ENCODE measurements at places on chromosomes 7 and 10.

DNA sequence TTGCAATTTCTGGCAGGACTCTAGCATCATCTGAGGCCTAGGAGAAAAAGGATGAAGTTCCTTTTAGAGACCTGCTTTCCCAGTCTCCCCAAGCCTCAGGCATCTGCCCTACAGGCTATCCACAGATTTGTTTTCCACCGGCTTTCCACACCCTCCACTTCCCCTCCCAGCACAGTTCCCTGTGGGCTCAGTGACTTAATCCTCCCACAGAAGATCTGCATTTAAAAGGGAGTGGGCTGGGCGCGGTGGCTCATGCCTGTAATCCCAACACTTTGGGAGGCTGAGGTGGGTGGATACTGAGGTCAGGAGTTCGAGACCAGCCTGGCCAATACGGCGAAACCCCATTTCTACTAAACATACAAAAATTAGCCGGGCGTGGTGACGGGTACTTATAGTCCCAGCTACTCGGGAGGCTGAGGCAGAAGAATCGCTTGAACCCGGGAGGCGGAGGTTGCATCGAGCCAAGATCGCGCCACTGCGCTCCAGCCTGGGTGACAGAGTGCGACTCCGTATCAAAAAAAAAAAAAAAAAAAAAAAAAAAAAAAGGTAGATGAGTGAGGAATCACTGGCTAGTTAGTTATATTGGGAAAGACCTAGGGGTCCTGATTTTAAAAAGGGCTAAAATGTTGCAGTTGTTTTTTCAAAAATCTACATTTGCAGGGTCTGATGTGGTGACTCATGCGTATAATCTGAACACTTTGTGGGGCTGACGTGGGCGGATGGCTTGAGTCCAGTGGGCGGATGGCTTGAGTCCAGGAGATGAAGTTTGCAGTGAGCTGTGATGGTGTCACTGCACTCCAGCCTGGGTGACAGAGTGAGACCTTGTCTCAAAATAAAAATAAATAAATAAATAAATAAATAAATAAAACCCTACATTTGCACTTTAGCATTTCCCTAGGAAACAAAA is 119.5 kb downstream of the BAMBI start:
- no peak for DNase-seq

DNA sequence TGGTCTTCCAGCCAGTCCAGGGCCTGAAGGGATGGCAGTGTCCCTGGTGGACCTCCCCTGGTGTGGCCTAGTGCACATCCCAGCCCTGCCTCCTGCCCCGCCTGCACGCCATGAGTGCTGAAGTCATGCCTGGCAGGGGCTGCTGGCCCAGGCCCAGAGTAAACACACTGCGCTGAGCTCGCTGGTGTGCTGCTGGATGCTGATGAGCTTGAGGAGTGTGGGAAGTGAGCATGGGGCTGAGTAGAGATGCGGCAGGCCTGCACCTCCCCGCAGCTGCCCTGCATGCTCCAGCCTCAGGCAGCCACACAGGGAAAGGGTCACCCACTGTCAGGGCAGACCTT is 43.2 kb downstream of the HTRA1 start:
- DNase-seq, result no peak

DNA sequence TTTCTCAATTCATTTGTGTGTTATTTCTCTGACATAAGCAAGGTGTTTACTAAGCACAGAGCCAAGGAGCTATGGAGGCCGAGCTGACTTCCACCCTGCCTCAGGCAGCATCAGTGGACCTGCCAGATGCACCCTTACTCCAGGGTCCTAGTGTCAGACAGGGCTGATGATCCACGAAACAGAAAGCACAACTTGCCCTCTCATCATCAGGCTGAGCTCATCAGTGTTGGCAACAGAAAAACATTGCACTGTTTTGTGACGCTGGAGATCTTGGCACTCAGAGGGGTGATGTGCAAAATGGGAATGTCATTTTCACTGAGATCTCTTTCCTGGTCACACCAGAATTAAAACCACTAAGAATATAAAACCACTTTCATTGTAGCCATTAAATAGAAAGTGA is 201.8 kb downstream of the GLI3 start:
- no peak for DNase-seq

GRCh38 chr7:2108071-2108455 is 124.7 kb downstream of the MAD1L1 start:
- DNase-seq, result no peak

DNA sequence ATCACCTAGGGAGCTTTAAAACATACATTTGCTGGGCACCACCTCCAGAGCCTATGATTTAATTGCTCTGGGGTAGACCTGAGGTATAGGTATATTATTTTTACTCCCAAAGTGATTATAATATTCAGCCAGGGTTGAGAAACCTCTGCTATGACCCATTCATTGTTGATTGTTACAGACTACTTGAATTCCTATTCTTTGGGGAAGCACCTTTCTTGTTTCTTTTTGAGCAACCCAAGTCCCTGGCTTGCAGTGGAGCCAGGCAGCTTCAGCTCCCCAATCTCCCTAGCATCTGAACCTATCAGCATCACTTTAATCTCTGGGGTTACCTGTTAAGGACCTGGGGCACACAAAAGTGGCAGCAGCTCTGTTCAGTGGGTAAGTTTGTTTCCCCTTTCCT is 8.6 kb downstream of the PRKG1 start:
- DNase-seq, result no peak

GRCh38 chr10:98276311-98276710 is 8.3 kb upstream of the LOXL4 start:
- DNase-seq, result no peak

GRCh38 chr10:12658526-12658925 is 309.2 kb downstream of the CAMK1D start:
- no peak for DNase-seq

DNA sequence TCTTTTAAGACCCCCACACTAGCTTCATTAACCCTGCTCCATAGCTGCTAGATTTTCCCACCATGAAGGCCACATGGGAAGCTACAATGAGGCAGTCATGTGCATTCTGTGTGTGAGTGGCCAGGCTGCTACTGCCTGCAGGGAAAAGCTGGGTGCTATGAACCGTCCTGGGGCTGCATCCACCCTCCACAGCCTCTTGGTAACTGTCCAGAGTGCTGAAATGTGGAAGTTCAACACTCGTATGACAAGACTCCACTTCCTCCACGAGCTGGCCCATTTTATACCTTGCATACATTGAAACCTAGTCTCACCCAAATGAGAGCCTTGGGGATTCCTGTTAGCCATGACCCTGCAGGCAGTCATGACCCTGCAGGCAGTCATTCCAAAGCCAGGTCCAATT is 59.4 kb downstream of the CUZD1 start:
- DNase-seq, result no peak

DNA sequence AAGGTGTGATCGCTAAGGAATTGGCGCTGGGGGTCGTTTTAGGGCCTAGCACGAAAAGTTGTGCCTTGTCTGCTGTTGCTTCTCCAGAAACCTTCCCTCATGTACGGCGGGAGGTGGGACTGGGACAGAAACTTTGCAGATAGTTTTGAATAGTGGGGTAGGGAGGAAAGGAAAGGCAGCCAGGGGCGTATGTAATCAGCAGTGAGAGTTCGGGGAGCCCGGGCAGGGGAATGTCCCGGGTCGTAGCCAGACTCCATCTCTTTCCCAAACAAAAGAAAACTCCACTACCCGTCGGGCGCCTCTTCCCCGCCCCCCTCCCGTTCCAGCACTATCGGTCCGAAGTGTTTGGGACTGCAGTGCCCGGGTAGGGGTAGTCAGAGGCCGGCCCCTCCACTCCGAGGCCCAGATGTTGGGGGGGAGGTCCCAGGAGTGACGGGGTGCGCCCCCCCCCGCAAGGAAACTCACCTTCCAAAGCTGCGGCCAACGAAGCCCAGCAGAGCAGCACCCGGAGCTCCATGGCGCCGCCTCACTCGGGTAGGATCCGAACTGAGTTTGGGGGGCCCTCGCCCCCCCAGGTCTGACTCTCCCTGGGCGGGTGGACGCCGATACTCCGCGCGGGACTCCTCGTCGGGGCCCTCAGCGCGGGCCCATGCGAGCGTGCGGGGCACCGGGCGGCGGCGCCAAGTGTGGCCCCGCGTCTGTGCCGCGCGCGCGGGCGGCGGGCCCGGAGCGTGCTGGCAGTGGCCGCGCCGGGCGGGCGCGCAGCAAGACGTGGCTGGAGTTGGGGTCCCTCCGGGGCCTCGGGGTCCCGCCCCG is 601 bp downstream of the EPHB4 start:
- no peak for DNase-seq

- peak; percentile 17 for DNase-seq
These were observed 12.5 kb downstream of the SFRP5 start for GRCh38 chr10:97759158-97759887.

DNA sequence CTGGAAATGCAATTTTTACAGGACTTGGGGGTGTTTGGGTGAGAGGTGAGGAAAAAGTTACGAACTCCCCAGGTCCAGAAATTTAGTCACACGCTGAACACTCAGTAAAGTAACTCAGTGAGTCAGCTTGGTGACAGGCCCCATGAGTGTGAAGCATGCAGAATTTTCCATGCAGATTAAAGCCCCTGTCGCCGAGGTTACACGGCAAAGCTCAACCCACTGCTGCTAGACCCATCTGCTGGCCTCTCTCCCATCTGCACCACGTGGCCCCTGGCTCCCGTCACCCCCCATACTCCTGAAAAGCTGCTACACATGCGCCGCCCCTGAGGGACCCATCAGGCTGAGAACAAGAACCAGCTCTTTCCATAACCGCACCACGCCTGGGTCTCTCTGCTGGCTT is 7.0 kb upstream of the MMP21 start:
- no peak for DNase-seq

GRCh38 chr10:20890009-20890408 is 7.1 kb downstream of the NEBL start:
- no peak for DNase-seq

- no peak for DNase-seq
These were observed 51.2 kb upstream of the SEMA3A start for GRCh38 chr7:84245835-84246234.

- DNase-seq, result no peak
These were observed 231.9 kb upstream of the GRM3 start for GRCh38 chr7:86411814-86412213.

DNA sequence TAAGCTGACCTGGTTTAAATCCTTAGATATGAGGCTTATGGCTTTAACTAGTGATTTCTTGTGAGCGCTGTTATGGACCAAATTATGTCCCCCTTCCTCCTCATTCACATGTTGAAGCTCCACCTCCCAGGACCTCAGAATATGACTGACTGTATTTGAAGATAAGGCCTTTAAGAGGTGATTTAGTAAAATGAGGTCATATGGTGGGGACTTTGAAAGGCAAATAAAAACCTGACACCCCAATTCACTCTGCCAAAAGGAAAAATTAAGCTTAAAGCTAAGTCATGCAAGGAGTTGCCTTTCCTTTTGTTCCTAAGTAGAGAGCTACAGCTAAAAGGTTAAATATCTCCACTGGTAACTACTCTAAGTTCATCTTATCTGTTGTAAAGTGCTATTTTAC is 36.4 kb upstream of the FIGNL1 start:
- no peak for DNase-seq

- no peak for DNase-seq
These were observed 21.8 kb downstream of the ANK3 start for GRCh38 chr10:60367901-60368300.

DNA sequence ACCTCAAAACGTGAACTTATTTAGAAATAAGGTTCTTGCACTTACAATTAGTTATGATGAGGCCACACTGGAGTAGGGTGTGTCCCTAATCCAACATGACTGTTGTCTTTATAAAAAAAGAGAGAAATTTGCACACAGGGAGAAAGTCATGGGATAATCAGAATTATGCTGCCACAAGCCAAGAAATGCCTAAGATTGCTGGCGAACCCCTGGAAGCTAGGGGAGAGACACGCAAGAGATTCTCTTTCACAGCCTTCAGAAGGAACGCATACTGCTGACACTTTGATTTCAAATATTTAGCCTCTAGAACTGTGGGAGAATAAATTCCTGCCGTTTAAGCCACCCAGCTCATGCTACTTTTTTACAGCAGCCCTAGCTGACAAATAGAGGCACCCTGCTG is 138.3 kb downstream of the CCDC71L start:
- no peak for DNase-seq

DNA sequence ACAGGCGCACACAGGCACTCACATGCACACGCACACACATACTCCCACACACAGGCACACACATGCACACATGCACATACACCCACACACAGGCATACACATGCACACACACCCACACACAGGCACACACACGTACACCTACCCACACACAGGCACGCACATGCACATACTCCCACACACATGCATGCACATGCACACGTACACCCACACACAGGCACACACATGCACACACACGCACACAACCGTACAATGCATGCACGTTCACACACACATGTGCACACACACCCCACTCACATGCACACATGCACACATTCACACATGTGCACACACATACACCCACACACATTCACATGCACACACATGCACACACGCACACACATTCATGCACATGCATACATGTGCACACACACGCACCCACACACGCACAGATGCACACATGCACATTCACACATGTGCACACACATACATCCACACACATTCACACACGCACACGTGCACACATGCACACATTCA is 59.3 kb downstream of the MKI67 start:
- DNase-seq, result no peak

GRCh38 chr10:45471059-45471458 is 97.0 kb downstream of the ALOX5 start:
- no peak for DNase-seq

DNA sequence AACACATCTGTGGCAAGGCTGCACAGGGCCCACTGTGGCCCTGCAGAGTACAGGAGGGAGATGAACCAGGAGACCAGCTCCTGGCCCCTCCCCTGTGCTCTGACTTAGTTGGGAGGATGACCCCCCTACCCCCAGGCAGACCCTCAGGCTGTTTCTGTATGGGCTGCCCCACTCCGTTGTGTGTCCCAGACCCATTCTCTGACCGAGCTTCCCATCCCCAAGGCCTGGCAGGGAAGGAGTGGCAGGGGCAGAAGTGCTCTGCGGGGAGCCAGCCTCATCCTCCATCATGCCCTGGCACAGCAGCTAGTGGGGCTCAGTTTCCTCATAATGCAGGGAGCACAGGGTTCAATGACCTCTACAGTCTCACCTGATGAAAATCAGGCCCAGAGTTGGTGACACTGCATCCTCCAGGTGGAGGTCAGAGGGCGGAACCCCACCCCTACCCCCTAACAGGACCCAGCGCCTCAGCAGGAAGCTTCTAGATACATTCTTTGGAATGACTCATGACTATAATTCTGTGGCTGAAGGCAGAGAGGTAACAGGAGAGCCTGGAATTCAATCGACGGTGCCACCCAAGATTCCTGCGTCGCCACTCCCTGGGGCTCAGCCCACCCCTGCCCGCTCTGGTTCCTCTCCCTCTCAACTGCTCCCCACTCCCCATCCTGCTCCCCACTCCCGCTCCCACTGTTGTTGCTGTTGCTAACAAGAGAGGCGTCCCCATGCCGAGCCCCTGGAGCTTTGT is 18.2 kb downstream of the PODXL start:
- DNase-seq, result no peak
